ENCODE measurements at places on chromosomes 2 and 18.

DNA sequence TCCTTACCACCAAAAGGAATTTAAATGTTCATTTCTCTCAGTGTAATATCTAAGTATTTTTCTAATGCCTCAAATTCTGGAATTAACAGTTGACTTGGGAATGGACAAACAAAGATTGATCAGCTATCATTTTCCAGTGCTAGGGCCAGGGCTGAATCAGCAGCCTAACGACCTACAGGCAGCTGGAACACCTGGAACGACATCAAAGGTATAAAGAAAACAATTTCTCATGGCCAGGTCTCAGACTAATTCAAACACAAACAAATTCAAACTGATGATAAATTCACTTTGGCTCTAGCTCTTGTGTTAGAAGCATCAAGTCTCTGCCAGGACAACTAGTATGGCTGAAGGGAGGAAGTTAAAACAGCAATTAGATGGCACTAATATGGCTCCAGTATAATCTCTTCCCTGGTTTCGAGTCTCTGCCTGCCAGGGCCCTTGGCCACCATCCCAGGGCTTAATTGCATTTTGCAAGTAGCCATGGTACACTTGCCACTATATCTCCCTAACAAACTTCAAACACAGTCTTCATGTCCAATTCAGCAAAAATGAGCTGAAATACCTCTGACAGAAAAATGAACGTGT, 70.2 kb upstream of the FSHR start:
- DNase-seq = no peak

DNA sequence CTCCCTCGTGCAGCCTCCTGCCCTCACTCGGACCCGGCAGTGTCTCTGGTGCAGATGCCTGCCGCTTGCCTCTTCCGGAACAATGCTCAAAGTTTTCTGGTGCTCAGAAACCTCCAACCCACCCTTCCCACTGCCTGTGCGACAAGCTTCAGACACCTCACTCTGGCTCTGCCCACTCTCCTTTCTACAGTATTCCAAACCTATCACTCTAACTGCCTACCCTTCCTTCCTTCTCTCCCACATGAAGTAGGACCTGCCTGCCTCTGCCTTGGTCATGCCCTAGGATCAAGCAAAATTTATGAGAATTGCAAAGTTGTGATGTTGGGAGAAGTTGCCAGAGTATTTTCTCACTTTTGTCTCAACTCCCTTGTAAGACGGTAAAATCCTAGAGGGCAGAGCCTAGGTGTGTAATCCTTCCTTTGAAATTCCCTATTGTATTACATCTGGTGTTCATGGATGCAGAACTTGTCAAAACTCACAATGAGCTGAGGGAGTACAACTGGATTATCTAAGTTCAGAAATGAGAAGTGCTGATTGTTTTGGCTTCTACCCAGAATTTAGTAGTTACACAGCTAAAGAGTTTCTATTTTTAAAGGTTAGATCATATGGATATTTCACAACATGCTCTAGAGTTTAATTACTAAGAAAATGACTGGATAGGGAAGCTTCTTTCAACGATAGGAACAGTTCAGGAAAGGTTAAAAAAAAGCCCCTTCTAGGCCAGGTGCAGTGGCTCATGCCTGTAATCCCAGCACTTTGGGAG, 7.2 kb downstream of the NPC1 start:
- DNase-seq = peak; percentile 37

GRCh38 chr2:99622534-99622933, 132.7 kb upstream of the REV1 start:
- no peak for DNase-seq

DNA sequence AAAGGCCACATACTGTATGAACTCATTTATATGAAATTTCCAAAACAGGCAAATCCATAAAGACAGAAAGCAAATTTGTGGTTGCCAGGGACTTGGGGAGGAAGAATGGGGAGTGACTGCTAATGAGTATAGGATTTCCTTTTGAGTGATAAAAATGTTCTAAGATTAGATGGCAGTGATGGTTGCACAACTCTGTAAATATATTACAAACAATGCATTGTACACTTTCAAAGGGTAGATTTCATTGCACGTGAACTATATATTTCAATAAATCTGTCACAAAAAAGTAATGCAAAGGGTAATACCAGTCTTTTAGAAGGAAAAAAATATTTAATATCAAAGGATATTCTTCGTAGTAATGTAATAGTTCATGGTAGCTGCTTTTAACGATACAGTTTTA, 63.7 kb upstream of the PROKR1 start:
- no peak for DNase-seq

DNA sequence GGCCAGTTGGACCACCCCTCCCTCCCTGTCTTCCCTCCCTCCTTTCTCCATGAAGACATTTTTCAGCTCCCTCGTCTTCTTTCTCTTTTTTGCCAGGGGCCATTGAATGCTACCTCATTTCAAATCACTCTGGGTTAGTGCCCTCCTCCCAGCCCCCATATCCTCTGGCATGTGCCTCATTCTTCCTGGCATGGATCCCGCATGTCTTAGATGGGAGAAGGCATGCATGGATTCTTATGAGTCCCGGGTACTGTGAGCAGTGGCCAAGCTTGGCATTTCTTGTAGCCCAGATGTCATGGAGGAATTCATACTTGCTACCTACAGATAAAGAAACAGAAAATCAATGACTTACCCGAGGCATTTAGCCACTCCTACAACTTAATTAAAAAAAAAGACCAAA, 9.0 kb upstream of the HAAO start:
- no peak for DNase-seq

DNA sequence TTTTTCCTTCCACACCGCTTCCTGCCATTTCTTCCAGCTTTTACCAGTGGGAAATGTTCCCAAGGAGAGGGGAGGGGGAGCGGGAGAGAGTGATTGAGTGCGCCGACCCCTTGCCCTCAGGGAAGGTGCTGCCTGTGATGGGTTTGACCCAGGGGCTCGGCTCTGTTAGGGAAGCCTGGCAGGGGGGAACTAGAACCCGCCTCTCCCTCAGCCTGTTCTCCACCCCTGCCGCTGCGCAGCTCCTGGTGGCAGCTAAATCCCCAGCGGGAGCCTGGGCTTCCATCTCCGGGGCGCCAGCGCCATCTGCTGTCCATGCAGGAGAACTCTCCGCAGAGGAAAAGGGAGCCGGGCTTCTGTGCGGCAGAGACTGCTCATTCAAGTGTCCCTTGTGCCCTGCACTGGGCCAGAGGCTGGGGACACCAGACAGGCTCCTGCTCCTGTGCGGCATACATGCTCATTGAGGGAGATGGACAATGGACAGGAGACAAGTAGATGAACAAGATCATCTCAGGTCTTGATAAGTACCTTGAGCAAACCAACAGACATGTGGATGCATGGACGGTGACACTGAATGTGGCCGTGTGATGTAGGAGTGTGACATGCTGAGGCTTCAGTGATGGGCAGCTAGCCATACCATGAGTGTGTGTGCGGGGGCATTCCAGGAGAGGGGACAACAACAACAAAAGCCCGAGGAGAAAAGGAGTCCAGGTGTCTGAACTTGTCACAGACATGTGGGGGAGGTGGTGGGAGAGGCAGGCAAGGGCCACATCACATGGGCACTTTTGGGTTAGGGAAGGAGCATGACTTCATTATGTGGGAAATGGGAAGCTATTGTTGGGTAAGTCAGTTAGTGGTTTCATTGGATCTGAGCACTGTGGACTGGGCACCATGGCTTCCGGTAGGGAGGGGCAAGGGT, 13.3 kb downstream of the CHPF start:
- peak; percentile 94 for DNase-seq

All from hematopoietic multipotent progenitor cell treated with erythropoietin and hydrocortisone succinate and interleukin-3 and kit ligand, for 4 days (in vitro differentiated cells).